ENCODE measurements at places on chromosomes 6 and 20.

DNA sequence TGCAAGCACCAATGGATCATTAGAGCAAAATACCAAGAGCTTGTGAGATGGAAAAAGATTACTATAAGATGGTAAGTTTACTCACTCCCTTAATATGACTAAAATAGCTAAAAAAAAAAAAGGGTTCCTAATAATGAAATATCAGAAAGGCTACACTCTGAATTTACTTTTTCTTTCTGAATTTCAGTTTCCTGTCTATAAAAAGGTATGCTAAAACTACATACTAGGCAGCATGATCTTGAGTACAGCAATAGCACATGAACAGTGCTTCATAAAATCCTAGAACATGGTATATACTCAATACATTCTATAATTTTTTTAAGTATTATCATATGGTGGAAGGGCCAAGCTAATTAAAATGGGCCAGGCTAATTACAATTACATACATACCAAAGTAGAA is 24.0 kb upstream of the FAM135A start:
- DNase-seq = no peak

DNA sequence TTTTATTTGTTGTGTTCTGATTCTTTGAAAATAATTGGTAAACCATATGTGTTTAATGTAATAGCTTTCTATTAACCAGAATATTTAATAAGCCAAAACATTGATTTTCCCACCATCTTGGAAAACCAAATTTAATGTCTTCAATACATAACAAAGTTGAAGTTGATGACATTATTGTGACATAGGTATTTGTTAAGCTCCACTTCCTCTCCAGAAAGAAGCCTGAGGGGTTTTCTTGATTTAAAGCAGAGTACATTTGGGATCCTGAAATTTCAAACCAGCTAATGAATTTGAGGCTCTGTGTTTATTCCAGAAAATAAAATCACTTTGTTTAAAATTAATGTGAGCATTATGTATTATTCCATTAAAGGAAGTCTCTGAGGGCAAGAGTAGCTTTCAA is 106.3 kb downstream of the PERP start:
- DNase-seq = no peak

DNA sequence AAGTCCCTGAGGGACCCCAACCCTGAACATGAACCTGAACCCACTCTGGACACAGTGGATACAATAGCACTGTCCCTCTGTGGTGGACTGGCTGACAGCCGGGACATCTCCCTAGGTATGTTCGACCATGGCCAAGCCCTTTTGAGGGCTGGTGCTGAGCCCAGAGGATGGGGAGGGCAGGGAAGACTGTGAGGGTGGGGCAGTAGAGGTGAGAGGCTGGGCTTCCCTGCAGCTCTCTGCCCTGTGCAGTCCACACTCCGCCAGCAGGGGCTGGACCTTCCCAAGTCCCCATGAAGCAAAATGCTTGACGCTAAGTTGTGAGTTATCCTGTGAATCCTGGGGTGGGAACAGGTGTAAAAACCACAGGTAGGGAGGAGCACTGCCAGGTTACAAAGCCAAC is 11.5 kb downstream of the LPIN3 start:
- DNase-seq = no peak

DNA sequence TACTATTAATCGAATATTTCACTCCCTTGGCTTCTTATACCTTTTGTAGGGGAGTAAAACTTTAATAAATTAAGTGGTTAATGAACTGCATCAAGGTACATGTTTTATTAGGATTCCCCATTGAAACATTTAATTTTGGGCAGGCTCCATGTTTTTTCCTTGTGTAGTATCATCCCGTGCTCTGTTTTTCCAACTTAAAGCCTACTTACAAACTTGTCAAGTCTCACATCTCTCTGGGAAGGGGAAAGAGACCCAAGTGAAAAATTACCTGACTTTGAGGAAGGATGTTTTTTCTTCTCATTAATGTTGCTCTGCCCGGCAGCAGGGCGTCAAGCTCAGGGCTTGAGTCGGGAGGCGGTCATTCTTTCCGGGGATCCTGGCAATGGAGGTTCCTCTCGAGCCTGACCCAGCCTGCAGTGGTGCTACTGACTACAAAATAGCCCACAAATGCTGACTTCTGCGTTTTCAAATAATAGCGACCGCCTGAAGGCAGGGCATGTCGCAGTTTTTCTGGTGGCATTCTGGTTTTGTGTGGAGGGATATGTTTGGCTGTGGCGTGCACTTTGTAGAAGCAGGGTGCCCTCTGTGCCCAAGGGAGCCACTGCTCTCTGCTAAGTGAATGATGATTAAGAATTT is 2.4 kb downstream of the DSP start:
- DNase-seq = no peak

DNA sequence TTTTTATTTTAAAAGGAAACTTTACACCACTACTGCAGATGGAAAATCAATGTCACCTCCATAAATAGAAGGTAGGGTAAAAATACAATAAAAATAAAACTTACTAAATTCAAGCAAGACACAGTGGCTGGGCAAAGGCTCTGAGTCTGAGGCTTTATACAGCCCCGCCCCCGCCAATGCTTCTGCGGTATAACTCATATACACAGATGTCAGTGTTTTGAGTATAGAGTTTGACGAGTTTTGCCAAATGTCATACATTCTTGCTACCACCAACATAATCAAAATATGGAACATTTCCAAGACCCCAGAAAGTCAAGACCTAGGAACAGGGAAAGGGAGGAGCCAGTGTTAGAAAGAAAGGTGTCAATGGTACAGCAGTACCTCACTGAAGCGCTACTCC is 12.8 kb downstream of the NFATC2 start:
- no peak for DNase-seq

DNA sequence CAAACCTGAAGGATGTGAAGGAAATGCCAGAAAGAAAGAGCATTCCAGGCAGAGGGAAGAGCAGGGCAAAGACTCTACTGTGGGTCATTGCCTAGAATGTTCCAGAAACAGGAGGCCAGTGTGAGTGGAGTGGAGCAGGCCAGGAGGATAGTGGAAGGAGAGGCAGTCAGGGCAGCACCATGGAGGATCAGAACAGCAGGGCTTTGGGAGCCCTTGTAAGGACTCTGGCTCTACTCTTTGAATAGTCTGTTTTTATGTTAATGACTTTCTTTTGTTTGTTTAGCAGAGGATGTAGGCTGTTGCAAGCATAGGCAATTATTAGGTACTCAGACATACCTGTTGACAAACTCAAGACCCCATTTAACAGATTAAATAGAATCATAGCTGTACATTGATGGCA is 23.6 kb upstream of the FBXL4 start:
- DNase-seq = no peak

- no peak for DNase-seq
These were observed 451.3 kb downstream of the HTR1B start for GRCh38 chr6:77011929-77012545.

DNA sequence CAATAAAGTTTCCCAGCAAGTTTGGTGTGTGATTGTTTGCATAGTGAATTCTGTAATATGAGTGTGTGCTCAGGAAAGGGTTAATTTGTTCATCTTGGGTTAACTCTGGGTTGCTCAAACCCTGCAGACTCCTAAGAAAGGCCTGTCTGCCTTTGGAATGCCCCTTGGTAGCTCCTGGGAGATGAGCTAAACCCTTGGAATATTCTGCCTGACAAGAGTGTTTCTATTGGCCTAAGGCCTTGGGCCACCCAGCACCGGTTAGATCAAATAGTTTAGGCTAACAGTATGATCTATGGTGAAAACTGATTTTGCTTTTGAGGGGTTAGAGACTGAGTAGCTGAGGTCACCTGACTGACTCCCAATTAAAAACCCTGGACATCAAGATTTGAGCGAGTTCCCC is 248.3 kb downstream of the GRM1 start:
- DNase-seq = no peak

DNA sequence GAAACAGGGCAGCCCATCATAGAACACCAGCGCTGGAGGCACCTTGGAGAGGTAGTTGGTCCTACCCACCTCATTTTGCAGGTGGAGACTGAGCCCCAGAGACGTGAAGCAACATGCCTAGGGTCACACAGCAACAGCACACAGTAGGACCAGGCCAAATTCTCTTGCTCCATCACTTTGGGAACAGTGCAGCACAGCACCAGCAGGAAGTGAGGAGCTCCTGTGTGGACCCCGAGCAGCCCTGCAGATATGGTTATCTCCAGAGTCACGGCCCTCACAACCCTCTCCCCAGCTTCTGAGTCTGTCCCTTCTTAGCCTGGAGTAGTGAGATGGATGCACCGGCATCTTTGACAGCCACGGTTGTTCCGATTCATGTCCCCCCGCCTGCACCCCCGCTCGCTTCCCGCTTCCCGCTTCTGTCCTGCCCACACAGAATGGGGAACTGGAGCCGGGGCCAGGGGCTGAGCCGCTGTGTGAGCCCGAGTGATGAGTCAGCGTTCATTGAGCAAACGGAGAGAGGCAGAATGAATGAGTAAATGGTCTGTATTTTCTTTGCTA is 72.6 kb upstream of the DUSP22 start:
- no peak for DNase-seq

GRCh38 chr6:18931086-18931485 is 543.9 kb downstream of the RNF144B start:
- DNase-seq = no peak

- DNase-seq = no peak
These were observed 170.9 kb downstream of the FUT9 start for GRCh38 chr6:96186516-96187195.

DNA sequence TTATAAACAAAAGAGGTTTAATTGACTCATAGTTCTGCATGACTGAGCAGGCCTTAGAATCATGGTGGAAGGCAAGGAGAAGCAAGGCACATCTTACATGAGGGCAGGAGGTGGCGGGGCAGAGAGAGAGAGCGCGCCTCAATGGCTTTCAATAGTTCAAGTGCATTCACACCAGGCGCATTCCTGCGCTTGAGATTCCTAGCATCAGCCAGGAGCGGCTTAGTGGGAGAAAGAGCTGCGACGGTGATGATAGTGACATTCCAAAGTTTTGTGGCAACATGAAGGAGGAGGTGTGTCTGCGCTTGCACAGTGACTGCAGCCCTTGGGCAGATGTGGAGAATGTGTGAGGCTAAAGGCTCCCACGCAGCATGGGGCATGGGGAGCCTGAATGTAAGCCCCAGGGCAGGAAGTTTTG is 25.0 kb upstream of the EMILIN3 start:
- DNase-seq = no peak

DNA sequence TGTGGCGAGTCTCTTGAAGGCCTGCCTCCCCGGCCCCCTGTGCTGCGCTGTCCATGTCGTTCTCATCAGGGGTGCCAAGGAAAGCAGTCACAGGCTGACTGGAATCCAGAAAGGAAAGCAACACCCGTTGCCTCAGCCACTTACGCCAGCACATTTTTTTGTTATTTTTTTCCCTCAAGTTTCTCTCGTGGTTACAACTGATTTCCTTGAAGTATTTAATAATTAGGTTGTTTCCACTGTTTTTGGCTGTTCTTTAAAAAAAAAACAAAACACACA is 17.9 kb upstream of the SLC22A1 start:
- DNase-seq = no peak

DNA sequence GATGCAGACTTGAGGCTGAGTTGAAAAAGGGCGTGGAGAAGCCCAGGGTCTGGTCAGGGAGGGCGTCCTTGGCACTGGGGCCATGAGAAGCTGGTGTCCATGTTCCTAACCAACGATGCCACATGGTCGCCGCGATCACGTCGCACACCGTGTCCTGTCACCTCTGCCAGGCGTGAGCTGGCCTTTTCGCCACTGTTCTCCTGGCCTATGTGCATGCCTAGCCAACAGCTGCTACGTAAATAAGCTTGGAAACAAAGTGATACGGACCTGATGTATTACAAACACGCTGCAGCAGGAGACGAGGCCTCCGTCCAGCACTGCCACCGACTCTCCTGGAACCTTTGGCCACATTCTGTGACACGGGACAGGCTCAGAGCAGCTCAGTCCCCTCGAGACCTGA is 22.0 kb upstream of the KIF25 start:
- no peak for DNase-seq

DNA sequence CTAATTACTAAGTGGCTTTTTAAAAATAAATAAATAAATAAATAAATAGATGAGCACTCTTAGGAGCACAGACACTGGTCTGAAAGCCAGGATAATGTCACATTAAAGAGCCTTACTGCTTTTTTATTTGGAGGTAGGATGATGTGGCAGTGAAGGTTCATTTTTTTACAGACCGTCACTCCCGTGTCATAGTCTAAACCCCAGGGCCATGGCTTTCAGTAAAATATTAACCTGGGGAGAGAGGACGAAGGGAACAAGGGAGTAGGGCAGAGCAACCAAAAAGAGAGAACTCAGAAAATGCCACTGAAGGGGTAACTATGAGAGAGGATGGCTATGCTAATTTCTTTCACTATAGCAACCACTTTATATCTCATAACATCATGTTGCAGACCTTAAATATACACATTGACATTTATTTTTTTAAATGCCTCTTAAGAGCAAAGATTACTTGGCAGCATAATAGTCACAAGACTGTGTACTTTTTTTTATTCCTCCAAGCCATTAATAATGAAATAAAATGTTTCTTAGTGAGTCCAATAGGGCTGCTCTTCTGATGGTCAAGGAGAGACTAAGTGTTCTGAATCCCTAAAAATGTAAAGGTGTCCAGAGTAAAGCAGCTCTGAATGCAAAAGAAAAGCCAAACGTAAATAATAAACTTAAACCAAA is 100.9 kb upstream of the SIM1 start:
- DNase-seq = no peak

DNA sequence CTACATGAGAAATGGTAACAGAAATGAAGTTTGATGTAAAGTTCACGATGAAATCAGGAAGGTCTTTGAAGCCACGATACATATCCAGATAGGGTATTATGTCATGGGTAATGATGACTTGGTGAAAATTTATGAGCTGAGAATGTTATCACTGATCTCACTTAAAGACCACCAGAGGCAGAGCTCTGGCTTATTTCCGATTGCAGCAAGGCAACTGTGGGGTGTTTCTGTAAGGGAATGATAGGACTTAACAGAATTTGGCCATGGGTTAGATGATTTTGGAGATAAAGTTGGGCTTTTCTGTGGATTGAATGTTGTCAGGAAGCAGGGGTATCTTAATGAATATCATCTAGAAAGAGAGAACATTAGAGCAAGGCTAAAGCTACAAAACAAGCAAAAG is 508.4 kb downstream of the HDGFL1 start:
- no peak for DNase-seq

- DNase-seq = peak; percentile 37
These were observed 252.6 kb downstream of the MYLK4 start for GRCh38 chr6:2497922-2498623.

GRCh38 chr6:43758617-43759050 is 11.4 kb upstream of the VEGFA start:
- DNase-seq = no peak
